ENCODE measurements at places on chromosomes 2 and 18.

DNA sequence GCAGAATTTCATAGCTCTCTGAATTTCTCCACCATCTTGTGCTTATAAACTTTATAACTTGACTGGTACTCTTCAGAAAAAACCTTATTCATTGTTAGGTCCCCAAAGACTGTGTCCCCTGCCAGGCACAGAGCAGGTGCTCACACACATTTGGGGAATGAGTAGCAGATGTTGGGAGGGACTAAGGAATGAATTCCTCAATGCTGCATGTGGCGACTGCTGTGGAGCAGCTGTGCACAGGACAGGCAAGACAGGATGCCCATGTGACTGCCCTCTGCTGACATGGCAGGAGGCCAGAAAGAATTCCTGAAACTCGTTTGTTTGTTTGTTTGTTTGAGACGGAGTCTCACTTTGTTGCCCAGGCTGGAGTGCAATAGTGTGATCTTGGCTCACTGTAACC is 122.3 kb upstream of the ITGA6 start:
- no peak for DNase-seq

DNA sequence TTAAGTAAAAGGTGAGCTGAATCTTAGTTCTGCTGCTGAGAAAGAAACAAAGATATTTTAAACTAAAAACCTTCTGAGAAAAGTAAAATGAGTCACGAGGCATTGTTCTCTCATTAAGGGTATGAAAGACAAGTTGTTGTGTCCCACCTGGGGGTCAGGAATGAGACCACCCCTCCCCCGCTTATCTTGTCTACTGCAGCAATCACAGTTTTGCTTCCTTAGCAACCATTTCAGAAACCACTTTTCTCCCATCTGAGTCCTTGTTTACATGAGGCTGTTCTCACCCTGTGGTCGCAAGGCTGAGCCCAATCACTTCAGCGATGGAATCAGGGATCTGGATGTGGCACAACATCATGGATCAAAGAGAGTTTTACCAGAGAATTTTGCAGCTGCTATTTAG is 377.6 kb upstream of the NETO1 start:
- DNase-seq: no peak

GRCh38 chr2:135904341-135904989 is 28.2 kb upstream of the MCM6 start:
- DNase-seq: no peak

DNA sequence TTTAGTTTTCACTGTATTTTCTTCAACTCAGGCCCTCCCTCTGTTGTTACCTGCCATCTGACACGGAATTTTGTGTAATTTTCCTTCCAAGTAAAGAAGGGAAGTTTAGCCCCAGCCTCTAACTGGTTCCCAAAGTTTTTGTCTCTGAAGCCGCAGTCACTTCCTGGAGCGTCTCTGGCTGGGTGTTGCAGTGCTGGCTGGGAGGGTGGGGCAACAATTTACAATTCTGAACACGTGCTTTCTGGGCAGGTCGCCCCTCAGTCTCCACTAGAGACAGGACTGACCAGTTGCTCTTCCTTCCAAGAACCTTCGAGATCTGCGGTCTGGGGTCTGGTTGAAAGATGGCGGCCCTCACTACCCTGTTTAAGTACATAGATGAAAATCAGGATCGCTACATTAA is 3.5 kb downstream of the CNDP2 start:
- DNase-seq: peak; percentile 90

GRCh38 chr2:32136097-32136496 is 29.6 kb upstream of the SLC30A6 start:
- DNase-seq: no peak

GRCh38 chr18:9333441-9334328 is 888 bp upstream of the TWSG1 start:
- DNase-seq: no peak

Measured in RPMI8226 (cell line).